ENCODE measurements at places on chromosomes 3 and 15.

- DNase-seq, result no peak
Measured at GRCh38 chr3:168080499-168081170, 15.1 kb downstream of the GOLIM4 start.

DNA sequence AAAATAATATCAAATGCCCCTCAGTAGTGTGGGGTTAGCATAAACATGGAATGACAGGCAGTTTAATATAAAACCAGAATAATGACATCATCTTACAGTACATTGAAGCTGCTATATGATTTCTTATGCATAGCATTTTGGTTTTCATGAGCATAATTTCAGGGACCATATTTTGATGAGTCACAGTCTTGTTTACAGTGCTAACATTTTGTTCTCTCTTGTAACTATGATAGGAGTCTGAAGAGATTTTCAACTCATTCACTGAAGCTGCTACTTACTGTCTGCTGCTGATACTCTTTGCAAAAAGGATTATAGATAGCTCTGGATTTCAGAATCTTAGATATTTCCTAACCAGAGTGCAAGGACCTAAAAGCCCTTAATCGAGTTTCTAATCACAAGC, 92.6 kb upstream of the CCDC54 start:
- DNase-seq, result peak; percentile 5

DNA sequence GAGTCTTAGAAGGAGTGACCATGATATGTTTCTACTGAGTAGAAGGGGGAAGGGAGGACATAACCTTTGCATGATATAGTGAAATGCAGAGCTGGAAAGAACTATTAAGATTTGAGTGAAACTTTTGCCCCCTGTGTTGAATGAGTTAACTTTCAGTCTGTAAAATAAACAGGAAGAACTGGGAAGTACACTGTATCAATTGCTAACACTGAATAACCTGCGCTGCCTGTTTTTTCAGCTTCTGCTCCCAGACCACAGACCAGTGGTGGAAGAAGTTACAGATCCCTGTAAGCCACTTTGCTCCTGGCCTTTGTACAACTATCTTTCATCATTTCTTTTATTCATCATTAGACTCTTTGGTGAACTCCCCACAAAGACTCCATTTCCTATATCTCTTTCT, 3.6 kb upstream of the LRCH3 start:
- DNase-seq, result no peak

DNA sequence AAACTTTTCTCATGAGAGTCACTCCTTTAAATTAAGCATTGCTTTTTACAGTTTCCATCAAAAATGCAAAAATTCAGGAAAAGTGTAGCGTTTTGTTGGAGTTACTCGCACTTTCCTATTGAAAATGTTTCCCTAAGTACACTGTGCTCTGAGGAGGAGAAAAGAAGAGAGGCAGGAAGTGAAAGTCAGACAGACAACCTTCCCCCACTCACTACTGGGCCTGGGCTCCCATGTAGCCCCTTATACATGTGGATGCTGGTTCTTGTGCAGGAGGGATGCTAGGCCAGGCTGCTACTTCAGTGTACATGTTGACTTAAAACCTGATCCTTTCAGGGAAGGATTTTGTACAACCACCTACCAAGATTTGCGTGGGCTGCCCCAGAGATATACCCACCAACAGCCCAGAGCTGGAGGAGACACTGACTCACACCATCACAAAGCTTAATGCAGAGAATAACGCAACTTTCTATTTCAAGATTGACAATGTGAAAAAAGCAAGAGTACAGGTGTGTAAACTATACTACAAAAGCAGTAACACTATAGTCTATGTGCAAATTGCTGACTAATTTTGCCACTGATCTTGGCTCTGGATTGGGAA, 15.1 kb downstream of the KNG1 start:
- no peak for DNase-seq

DNA sequence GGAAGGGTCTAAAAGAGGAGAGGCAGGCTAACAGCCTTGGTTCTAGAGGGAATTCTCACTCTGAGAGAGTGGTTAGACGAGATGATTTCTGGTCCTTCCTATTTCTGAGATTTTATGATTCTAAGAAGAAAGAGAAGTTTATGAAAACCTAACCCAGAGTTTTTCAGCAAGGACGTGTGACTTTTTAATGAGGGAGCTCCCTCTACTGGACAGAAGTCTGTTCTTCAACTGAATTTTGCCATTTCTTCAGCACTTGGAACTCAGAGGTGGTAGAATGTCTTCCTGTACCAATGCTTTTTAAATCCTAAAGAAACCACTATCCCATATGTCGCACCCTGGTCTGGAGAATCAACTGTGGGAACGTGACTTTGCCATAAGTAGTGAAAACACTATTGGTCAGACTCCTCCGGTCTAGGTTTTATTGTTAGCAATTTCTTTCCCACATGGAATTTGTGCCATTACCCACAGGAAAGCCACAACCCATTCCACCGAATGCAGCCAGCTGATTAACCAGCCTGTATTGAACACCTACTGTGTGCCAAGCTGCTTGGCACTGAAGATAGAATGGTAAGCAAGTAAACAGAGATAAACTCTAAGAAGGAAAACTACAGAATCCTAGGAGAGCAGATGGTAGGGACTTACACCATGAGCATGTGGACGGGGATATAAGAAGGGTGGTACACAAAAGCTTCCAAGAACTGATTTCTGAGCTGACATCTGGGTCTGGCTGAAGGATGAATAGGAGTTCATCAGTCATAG, 199.5 kb upstream of the LMCD1 start:
- DNase-seq, result peak; percentile 68

DNA sequence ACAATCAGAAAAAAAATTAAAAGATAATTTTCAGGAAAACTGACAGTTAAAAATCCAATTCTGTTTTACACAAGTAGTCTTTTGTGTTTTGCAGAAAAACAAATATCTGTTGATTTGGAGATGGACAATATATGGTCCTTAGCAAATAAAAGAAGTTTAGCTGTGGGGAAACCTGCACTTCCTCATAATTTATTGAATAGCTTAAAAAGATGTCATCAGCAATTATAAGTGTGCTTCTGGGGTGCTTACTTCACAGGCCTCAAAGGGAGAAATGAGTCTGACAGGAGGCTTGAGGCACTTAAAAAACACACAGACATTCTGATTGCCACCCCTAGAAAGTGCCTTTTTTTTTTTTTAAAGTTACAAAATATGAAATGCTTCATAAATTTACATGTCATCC, 31.6 kb upstream of the CERS3 start:
- DNase-seq, result no peak

GRCh38 chr3:41318520-41318919, 119.2 kb downstream of the CTNNB1 start:
- DNase-seq, result peak; percentile 26

DNA sequence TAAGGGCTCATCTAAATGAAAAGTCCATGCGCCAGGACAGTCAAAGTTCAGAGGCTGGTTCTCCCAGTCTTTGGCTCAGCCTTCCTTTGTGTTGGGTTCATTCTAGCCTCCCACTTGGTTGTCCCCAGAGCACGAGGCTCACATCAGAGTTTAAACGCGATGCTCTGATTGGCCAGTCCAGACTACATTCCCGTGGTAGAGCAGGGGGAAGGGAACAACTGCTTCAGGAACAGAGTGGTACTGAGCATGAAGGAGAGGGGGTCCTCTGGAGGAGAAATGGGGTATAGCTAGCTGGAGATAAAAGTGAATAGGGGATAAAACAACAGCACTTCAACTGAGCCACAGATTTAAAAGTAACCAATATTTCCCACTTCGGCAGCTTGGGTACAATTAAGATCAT, 32.2 kb downstream of the ANAPC13 start:
- DNase-seq, result no peak

GRCh38 chr3:186181901-186182300, 73.0 kb upstream of the ETV5 start:
- DNase-seq, result no peak

GRCh38 chr3:65385805-65386204, 652.9 kb downstream of the MAGI1 start:
- no peak for DNase-seq

DNA sequence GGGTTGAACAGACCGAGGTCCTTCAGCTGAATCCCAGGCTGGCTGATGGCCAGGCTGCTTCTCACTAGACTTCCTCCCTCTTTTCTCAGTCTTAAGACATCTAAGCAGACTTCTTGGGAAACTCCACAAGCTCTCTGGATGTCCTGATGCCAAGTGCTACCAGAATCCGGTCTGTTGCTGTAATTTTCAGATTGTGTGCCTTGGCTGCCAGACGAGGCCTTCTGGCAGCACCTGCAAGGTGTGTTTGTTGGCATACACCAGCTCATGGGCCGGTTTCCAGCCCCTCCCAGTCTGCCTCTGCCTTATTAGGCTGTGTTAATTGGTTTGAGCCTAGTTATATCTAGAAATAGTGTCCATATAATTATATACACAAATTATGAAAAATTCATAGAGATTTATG, 120.6 kb downstream of the TNIK start:
- DNase-seq, result no peak

- no peak for DNase-seq
Measured at GRCh38 chr3:108546692-108547091, 36.3 kb upstream of the MYH15 start.

DNA sequence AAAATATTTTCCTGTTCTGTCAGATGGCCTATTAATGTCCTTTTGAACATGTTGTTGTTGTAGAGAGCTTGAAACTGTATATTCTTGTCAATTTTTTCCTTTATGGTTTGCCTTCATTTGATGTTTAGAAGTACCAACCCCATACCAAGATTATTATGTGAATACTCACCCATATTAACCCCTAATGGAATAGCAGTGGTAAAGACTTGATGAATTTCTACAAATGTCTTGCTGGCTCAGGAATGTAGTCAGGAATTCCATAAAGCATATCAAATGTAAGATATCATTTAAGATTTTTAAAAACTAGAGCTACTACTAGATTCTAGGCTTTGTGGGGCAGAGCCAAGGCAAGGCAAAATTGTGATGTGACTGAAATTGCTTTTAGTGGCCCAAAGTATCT, 30.0 kb downstream of the MYO5A start:
- peak; percentile 21 for DNase-seq

DNA sequence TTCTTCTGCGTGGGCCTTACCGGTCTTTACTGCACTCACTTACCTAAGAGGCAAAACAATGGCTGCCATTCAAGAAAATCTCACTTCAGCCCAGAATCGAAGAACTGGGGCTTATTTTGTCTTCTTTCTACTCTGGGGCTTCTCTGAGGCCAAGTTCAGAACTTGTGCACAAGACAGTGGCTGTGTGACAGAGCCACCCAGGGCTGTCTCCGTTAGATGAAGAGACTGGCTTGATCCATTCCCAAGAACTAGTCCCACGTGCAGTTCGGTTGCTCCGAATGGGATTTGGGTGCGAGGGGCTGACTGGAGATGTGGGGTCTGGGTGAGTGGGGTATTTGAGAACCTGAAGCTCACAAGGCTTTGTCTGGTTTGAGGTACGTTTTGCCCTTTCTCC, 795 bp upstream of the TCF12 start:
- DNase-seq, result no peak

DNA sequence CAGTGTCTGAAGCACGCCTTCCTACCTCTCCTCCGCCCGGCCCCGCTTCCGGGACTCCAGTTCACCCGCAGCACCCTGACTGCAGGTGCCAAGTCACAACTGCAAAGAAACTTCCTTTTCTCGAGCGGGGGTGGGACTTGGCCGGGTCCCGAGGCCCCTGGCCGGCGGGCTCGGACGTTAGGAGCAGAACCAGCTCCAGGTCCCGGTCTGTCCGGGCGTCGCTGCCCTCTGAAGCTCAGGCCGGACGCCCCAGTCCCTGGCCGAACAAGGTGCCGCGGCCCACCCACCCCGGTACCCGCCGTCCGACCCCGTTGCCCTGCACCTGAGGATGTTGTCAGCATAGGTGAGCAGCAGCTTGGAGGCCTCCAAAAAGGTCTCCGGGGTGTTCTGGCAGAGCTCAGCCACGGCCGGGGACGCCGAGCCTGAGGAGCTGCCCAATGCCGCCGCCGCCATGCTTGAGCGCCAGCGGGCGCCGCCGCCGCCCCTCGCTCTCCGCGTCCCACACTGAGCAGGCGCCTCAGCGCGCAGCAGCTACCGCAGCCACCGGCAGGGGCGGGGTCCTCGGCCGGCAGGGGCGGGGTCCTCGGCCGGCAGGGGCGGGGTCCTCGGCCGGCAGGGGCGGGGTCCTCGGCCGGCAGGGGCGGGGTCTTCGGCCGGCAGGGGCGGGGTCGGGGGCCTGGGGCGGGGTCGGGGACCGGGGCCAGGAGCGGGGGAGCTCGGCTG, at the start of gene NGLY1:
Gene NGLY1 (minus strand): TSS at position 506 of the 723 bp plus-strand sequence. CDS start 53 bp downstream, at position 453.
- DNase-seq, result peak; percentile 81

DNA sequence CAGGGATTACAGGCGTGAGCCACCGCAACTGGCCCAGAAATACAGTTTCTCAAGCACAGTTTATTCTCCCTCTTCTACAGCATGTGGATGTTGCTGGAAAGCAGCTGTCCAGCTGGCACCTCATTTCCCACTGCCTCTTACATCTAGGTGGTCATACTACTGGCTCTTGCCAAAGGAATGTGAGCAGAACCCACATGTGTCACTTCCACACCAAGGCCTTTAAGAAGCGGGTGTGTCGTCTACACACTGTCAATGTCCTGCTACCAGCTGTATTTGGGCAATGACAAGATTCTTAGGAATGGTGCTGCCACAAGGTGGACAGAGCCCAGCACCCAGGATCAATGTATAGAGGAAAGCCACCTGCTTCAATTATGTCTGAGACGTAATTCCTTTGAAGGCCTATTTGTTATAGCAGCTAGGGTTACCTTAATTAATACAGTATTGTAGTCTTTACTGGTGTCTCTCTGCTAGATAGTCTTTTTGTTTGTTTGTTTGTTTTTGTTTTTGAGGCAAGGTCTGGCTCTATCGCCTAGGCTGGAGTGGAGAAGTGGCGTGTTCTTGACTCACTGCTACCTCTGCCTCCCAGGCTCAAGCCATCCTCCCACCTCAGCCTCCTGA, 15.1 kb upstream of the RAB7A start:
- DNase-seq, result no peak

GRCh38 chr3:107476462-107476861, 46.3 kb upstream of the BBX start:
- no peak for DNase-seq

Measured in AG10803 (cell line).